ENCODE measurements at places on chromosomes 5 and 9. TPM values are rescaled to one million over a fixed set of nuclear protein-coding genes. Genes with fewer than 3 reads are reported as not detected.
A peak's percentile ranks its signal among the peaks of the same experiment; 100 is the strongest.

The RNF145 gene
- 92.3 TPM for total RNA-seq

GRCh38 chr5:14937254-14937653 is 65.7 kb upstream of the ANKH start:
- H3K27me3 ChIP-seq, result no peaks in the 10 kb centered on the region
- peak overlapping the region; percentile 10 for H3K27ac ChIP-seq
- no peaks in the 10 kb centered on the region for H3K36me3 ChIP-seq
- no peaks in the 10 kb centered on the region for H3K4me1 ChIP-seq
- H3K4me3 ChIP-seq, result no peak overlapping the region

The PCDHGA7 gene
- 0.59 TPM for total RNA-seq

The TMOD1 gene
- total RNA-seq, result 1.0 TPM

- H3K4me1 ChIP-seq, result no peaks in the 10 kb centered on the region
- H3K4me3 ChIP-seq, result no peak overlapping the region
- no peak for DNase-seq
- no peaks in the 10 kb centered on the region for H3K36me3 ChIP-seq
These were observed 41.9 kb upstream of the GLRX start for GRCh38 chr5:95864456-95864855.

GRCh38 chr5:72159501-72159911 is 52.2 kb downstream of the MAP1B start:
- H3K36me3 ChIP-seq, result no peaks in the 10 kb centered on the region
- no peak overlapping the region for H3K4me3 ChIP-seq
- H3K27me3 ChIP-seq, result no peaks in the 10 kb centered on the region
- H3K27ac ChIP-seq, result no peak overlapping the region

DNA sequence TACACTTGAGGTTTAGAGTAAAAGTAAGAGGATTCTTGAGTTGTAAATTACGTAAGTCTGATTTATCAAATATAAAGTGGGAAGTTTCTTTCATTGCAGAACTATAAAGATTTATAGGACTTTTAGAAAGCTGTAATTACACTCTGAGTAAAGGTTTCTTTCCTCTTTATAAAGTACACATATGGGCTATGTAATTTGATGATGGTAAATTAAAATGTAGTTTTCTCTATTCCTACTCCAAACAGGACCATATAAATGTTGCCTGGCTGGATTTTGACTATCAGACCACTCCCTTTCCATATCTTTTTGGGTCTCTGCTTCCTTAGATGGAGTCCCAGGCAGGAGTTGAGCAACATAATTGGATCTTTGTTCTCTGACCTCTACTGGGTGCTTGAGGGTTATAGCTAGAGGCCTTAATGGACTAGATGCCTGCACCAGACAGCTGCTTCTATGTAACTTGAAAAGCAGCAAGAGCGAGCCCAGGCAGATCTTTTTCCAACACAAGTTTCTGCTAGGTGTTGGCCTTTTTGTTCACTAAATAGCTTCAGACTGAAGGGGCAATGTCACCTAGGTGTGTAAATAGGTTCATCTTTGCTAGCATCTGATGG is 11.4 kb upstream of the TEX48 start:
- H3K27me3 ChIP-seq, result no peaks in the 10 kb centered on the region
- no peak overlapping the region for H3K4me3 ChIP-seq
- H3K27ac ChIP-seq, result no peak overlapping the region
- DNase-seq, result peak; percentile 24
- no peaks in the 10 kb centered on the region for H3K4me1 ChIP-seq
- H3K36me3 ChIP-seq, result no peaks in the 10 kb centered on the region

The BASP1 gene
- total RNA-seq, result 4.2 TPM

- H3K36me3 ChIP-seq, result no peaks in the 10 kb centered on the region
- H3K27me3 ChIP-seq, result no peaks in the 10 kb centered on the region
- no peak for DNase-seq
- no peaks in the 10 kb centered on the region for H3K4me1 ChIP-seq
These were observed 159.9 kb upstream of the RAI14 start for GRCh38 chr5:34496260-34496691.

DNA sequence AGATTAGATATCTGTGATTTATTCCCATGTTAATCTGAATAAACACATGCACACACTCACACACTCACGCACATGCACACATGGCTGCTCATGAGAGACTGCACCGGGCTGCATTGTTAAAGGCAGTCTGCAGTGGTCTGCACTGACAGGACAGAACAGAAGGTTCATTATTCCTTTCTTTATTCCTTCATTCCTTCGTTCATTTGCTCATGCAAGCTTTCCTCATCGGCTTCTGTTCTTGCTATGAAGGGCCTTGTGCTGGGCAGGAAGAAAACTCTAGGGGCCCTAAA is 41.4 kb upstream of the FSTL4 start:
- no peaks in the 10 kb centered on the region for H3K4me1 ChIP-seq
- H3K4me3 ChIP-seq, result no peak overlapping the region
- H3K27me3 ChIP-seq, result no peaks in the 10 kb centered on the region
- no peak for DNase-seq

The ANKDD1B gene
- 6.3 TPM for total RNA-seq

The SLC36A2 gene
- total RNA-seq, result not detected

DNA sequence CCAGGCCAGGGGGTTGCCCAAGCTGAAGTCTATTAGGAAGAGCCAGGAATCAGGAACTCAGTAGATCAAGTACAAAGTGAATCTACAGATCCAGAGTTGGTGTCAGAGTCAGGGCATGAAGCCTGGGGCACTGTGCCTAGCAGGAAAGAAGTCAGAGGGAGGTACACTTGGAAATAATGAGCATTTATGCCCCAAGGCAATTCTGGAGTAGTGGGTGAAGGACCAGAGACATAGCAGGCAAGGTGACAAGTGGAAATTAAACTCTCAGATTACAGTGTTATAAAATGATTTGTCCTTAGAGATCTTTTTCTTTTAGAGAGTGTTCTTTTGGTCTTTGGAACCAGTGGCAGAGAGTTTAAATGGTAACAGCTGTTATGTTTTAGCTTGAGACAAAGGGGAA is 138.0 kb downstream of the ADAMTSL1 start:
- no peak for DNase-seq
- no peak overlapping the region for H3K27ac ChIP-seq
- H3K4me1 ChIP-seq, result no peaks in the 10 kb centered on the region
- no peak overlapping the region for H3K4me3 ChIP-seq
- no peaks in the 10 kb centered on the region for H3K27me3 ChIP-seq

The SOWAHA gene
- 12.4 TPM for total RNA-seq

GRCh38 chr9:68913054-68913453 is 100.9 kb downstream of the PRKACG start:
- DNase-seq, result no peak
- no peak overlapping the region for H3K4me3 ChIP-seq
- peak overlapping the region; percentile 1 for H3K27ac ChIP-seq
- H3K27me3 ChIP-seq, result no peaks in the 10 kb centered on the region
- H3K4me1 ChIP-seq, result no peaks in the 10 kb centered on the region

DNA sequence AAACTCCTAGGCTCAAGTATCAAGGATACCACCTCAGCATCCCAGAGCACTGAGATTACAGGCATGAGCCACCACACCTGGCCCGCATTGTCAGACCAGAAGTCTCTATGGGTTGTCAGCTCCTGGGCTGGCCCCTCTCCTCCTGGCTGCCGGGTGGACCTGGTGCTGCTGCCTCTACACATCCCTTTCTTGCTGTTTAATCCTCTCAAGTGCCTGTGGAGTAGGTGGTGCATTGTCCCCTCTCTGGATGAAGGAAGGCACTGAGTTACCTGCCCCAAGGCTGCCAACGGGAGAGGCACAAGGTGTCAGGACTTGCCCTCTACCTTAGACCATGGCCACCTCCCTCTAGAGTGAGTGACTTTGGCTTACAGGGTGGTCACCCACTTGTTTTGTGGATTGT is 37.4 kb downstream of the PHF2 start:
- no peaks in the 10 kb centered on the region for H3K36me3 ChIP-seq
- DNase-seq, result no peak
- H3K27me3 ChIP-seq, result no peaks in the 10 kb centered on the region
- no peak overlapping the region for H3K27ac ChIP-seq

DNA sequence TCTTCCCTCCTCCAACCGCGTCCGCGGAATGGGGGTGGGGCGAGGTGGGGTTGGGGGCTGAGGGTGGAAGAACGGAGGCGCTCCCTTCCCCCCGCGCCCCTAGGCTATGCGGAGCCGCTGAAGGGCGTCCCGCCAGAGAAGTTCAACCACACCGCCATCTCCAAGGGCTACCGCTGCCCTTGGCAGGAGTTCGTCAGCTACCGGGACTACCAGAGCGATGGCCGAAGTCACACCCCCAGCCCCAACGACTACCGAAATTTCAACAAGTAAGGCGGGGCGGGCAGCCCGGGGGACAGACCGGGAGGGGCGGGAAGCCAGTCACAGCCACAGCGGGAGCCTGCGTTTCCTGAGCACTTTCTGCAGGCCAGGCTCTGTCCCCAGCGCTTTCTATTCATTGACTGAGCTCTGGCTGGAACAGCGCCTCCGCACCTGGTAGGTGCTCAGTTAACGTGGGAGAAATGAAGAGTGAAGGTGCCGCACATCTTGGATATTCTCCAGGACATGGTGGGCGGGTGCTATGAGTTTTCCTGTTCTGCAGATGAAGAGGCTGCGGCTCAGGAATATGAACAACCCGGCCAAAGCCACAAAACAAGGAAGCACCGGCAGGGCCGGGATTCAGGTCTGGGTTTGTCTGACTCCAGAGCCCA is 11.3 kb downstream of the MYOZ3 start:
- H3K36me3 ChIP-seq, result no peaks in the 10 kb centered on the region
- peaks cover 16% of the 10 kb centered on the region for H3K27me3 ChIP-seq
- H3K4me3 ChIP-seq, result peak overlapping the region; percentile 38
- DNase-seq, result peak; percentile 52
- no peaks in the 10 kb centered on the region for H3K4me1 ChIP-seq

The PCDHA9 gene
- total RNA-seq, result 0.19 TPM

DNA sequence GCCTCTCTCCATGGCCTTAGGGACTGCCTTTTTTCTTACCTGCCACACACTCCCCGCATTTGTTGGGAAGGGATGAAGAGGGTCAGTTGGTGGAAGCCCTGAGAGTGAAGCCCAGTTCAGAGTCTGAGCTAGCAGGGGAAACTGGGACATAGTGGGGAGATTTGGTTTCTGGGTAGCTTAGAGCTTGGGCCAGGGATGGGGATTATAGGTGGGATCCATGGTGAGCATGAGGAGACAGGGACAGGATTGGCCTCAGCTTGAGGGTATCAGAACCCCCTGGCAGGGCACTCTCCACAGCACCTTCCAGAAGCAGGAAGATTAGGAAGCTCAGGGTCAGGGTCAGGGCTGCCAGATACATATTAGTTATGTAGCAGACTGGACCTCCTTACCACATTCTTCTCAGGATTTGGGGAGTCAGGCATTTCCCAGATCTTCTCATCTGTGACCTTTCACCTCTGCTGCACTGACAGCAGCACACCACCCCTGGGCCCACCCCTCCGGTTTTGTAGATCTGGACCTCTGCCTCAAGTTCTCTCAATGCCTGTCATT is 17.9 kb downstream of the OR13J1 start:
- no peaks in the 10 kb centered on the region for H3K4me1 ChIP-seq
- H3K4me3 ChIP-seq, result no peak overlapping the region
- H3K36me3 ChIP-seq, result no peaks in the 10 kb centered on the region
- DNase-seq, result peak; percentile 7

GRCh38 chr9:114282926-114283325 is 40.0 kb upstream of the ORM1 start:
- H3K4me1 ChIP-seq, result no peaks in the 10 kb centered on the region
- no peak overlapping the region for H3K27ac ChIP-seq
- no peak overlapping the region for H3K4me3 ChIP-seq
- no peaks in the 10 kb centered on the region for H3K36me3 ChIP-seq
- no peaks in the 10 kb centered on the region for H3K27me3 ChIP-seq

GRCh38 chr9:89036891-89037290 is 45.6 kb downstream of the S1PR3 start:
- no peaks in the 10 kb centered on the region for H3K27me3 ChIP-seq
- no peak overlapping the region for H3K27ac ChIP-seq
- DNase-seq, result no peak
- H3K36me3 ChIP-seq, result no peaks in the 10 kb centered on the region
- no peaks in the 10 kb centered on the region for H3K4me1 ChIP-seq

The DCANP1 gene
- total RNA-seq, result not detected

DNA sequence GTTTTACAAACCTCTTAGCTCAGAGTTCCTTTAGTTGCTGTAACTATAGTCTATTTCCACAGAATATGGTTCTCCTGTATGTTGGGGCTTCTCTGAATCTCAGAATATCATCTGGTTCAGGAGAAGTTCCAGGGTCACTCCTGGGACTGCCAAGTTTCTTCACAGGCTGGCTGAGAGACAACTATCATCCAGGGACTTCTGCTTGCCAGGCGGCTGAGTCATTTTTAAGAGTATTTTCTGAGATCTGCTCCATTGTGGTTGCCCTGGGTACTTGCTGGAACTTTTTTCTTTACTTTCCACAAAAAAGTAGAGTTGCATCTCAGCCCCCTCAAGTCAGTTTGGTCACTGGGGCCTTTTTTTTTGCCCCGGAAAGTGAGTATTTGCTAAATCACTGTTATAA is 566.5 kb downstream of the LRRC70 start:
- no peaks in the 10 kb centered on the region for H3K27me3 ChIP-seq
- no peak for DNase-seq
- H3K4me1 ChIP-seq, result no peaks in the 10 kb centered on the region
- H3K4me3 ChIP-seq, result no peak overlapping the region

DNA sequence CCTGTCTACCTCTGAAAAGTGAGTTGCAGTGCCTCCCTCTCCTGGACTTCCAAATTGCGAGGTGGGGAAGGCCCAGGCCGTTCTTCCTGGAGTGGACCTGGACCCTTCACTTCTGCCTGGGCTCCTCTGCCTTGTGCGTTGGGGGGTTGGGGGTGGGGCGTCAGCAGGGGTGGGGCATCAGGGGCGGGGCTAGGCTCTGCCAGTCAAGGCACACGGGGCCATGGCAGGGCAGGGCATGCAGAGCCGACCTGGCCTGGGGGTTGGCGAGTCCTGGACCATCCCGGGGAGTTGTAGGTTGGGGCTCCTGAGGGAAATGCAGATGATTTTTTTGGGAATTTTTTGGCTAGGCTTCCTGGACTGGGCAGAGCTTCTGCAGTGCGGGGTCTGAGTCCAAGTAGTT is 87.1 kb downstream of the EHMT1 start:
- H3K27ac ChIP-seq, result no peak overlapping the region
- DNase-seq, result no peak
- no peaks in the 10 kb centered on the region for H3K36me3 ChIP-seq
- no peaks in the 10 kb centered on the region for H3K4me1 ChIP-seq
- H3K4me3 ChIP-seq, result no peak overlapping the region

GRCh38 chr5:127885176-127885575 is 182.0 kb downstream of the CCDC192 start:
- peak overlapping the region; percentile 44 for H3K27ac ChIP-seq
- H3K4me1 ChIP-seq, result peaks cover 5% of the 10 kb centered on the region
- H3K4me3 ChIP-seq, result no peak overlapping the region

GRCh38 chr5:78648359-78649210 is at the start of gene LHFPL2:
LHFPL2 (minus strand) TSS chr5:78648772; CDS start chr5:78510213, 138,559 bp downstream.
- peak; percentile 75 for DNase-seq
- H3K27me3 ChIP-seq, result no peaks in the 10 kb centered on the region
- H3K4me3 ChIP-seq, result peak within 1 kb of the TSS; percentile 85
- H3K36me3 ChIP-seq, result no peaks in the 10 kb centered on the region

- H3K36me3 ChIP-seq, result no peaks in the 10 kb centered on the region
- no peak overlapping the region for H3K4me3 ChIP-seq
- H3K27me3 ChIP-seq, result no peaks in the 10 kb centered on the region
- no peaks in the 10 kb centered on the region for H3K4me1 ChIP-seq
- H3K27ac ChIP-seq, result no peak overlapping the region
- no peak for DNase-seq
These were observed 351.1 kb upstream of the DAB2 start for GRCh38 chr5:39775797-39776365.

- no peak for DNase-seq
- H3K4me1 ChIP-seq, result peaks cover 33% of the 10 kb centered on the region
- H3K4me3 ChIP-seq, result no peak overlapping the region
- H3K36me3 ChIP-seq, result no peaks in the 10 kb centered on the region
These were observed 8.1 kb downstream of the NDST1 start for GRCh38 chr5:150516011-150516410.
